G401 (cell line): ENCODE measurements at places on chromosomes 13 and 19. TPM values are rescaled to one million over a fixed set of nuclear protein-coding genes. Genes with fewer than 3 reads are reported as not detected.
A peak's percentile ranks its signal among the peaks of the same experiment; 100 is the strongest.

DNA sequence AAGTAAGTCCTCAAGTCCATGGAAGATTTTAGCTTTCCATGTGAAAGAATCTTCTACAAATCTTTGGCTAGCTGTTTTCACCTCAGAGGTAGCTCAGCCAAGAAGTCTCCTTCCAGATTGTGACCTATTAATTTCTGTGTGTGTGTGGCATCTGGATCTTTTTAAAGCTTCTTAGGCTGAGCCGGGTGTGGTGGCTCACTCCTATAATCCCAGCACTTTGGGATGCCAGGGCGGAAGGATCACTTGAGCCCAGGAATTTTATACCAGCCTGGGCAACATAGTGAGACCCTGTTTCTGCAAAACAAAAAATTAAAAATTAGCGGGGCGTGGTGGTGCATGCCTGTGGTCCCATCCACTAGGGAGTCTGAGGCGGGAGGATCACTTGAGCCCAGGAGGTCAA is 13.4 kb upstream of the SLC44A2 start:
- peak; percentile 26 for DNase-seq

GRCh38 chr13:58963321-58963720 is 1200.4 kb downstream of the DIAPH3 start:
- no peak for DNase-seq

DNA sequence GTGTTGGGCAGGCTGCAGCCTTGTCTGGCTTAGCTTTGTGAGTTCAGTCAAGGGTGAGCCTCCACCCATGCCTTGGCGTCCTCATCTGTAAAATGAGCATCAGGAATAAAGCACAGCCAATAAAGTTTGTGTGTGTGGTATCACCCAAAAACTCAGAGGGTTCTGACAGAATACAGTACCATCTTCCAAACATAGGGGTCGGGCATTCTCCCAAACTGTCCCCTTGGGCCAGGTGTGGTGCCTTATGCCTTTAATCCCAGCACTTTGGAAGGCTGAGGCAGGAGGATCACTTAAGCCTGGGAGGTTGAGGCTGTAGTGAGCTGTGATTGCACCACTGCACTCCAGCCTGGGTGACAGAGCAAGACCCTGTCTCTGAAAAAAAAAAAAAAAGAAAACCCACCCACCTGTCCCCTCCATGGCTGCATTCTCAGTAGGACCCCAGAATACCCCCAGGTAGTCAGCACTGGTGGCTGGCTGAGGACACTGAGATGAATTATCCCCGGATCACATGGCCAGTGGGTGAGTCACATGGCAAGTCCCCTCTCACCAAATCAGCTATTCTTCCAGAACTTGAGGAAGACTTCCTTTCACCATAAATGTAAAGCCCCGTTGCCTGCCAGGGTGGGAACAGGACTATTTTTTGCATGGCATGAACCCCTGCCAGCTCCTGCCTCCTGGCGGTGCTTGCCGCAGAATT is 18.6 kb downstream of the POP4 start:
- DNase-seq = no peak

AP2S1 gene
- total RNA-seq = 227 and 256 TPM in 2 replicates

CEACAM20 gene
- total RNA-seq = not detected in 2 replicates

NLRP7 gene
- total RNA-seq = not detected in 2 replicates

- DNase-seq = no peak
Measured at GRCh38 chr13:47917022-47917574, 84.0 kb downstream of the SUCLA2 start.

DNA sequence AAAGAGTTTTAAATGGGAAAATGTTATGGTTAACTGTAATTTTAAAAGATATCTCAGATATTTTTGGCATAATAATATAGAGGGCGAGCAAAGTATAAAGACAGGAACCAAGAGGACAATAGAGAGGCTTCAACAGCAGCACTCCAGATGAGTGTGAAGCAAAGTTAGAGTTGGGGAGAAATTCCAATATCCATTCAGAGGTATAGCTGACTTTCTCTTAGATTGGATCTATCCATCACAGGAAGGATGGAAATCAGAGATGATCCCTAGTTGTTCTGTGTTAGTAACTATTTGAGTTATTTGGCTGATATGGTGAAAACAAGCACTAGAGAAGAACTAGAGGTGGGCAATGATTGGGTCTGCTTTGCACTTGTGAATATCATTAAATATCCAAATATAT is 786.0 kb upstream of the KLHL1 start:
- DNase-seq = no peak

DNA sequence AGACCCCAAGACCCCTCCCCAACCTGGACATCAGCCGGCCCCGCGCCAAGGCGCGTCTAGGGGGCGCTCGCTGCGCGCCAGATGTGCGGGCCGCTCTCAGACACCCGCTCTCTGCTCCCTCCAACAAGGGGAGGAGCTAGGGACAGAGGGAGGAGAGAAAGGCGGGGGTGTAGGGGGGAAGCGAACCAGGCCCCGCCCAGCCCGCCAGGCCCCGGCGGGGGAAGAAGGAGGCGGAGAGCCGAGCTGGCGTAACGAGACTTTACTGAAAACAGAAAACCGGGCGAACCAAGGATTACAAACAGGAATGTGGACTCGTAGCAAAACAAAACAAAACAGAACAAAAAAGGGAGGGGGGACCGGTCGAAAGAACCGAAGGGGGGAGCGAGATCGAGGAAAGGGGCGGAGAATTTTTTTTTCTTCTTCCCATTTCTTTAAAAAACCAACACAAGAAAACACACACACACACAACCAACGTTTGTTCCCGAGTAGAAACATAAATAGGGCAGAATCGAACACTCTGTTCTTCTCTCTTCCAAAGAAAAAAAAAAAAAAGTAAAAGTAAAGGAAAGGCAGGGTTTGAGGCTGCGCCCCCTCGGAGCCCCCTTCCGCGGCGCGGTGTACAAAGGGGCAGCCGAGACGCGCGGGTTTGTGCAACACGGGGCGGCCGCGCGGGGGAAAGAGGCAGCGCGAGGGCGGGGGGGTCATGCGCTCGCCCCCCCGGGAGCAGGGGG is 1.7 kb downstream of the JUND start:
- peak; percentile 90 for DNase-seq

DNA sequence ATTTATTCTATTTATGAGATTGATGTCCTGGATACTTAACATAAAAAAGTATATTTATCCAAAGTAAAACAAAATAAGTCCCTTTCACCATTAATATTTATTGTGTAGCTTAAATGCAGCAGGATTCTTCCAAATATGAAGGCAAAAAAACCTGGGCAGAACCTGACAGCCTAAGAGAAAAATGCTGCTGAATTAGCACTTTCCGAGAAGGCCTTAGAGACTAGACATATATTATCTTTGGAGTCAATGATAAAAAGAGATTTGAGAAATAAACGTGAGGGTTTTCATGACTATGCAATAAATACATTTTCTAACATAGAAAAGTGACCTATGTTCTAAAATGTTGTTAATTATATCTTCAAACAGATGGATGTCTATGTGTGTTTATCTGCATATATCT is 566.9 kb downstream of the PCDH9 start:
- no peak for DNase-seq

DNA sequence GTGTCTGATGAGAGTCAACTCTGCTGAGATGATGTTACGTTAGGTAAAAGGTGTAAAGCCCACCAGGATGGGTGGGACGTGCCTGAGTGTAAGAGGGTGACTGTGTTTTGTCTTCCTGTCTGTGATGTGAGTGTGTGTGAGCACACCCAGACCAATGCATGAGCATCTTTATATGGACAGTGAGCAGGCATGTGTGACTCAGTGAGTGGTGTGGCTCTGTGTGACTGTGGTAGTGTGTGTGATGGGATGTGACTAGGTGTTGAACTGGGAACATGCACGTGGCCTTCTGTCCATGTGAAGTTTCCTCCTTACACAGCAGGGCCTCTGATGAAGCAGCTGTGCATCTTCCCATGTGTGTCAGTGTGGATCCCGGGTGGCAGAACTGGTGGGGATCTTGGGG is 17.8 kb upstream of the LGALS16 start:
- no peak for DNase-seq

DNA sequence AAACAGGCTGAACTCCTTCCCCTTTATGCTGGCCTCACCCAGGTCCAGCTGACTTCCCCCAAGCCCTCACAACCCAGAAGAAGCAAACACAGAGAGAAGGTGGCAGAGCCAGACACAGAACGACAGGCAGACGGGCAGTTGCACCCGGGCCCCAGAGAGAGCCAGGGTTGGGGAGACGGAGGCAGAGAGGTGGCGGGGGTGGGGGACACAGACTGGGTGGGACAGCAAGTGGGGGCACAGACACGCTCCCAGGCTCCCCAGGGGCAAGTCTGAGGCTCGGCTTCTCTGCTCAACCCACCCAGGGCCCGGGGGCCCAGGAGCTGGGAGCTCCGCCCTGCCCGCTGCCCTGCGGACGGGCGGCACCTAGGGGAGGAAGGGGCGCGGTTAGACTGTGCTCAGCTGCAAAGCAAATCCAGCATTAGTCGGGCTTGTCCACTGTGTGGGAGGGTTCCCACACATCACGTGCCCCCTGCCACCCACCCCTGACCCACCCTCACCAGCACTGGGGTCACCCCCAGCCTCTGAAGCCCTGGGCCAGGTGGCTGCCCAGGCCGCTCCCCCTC is 31.3 kb upstream of the ASF1B start:
- no peak for DNase-seq

GRCh38 chr13:59480396-59481259 is 683.1 kb downstream of the DIAPH3 start:
- DNase-seq = no peak

GRCh38 chr19:54336893-54337857 is 1.8 kb downstream of the LILRA4 start:
- no peak for DNase-seq

- no peak for DNase-seq
Measured at GRCh38 chr19:4379383-4380253, 20.7 kb downstream of the SH3GL1 start.

GRCh38 chr19:7730286-7731217 is 1.4 kb downstream of the CLEC4G start:
- no peak for DNase-seq

DNA sequence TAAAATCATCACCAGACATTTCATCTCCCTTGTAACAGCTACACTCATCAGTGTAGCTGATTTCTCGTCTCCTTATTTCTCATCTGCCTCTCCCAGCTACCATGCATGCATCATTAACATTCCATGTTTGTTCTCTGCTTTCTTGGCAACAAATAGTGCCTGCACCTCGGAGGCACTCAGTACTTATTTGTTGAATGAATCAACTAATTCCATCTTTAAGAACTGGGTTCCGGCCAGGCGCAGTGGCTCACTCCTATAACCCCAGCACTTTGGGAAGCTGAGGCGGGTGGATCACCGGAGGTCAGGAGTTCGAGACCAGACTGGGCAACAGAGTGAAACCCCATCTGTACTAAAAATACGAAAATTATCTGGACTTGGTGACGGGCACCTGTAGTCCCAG is 63.9 kb upstream of the GTF3A start:
- DNase-seq = no peak

DNA sequence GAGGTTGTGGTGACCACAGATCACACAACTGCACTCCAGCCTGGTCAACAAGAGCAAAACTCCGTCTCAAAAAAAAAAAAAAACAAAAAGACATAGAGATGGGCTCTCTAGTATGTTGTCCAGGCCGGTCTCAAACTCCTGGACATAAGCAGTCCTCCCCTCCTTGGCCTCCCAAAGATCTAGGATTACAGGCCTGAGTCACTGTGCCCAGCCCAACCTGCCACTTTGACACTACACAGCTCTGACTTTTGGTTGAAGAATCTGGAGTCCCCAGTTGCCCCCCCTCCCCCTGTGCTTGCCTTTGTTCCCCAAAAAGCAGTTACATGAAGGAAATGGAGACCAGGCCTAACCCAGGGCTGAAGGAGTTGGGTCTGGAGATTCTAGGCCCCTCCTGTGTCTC is 12.9 kb downstream of the CARM1 start:
- DNase-seq = no peak

GRCh38 chr19:10998045-10998533 is 37.3 kb downstream of the SMARCA4 start:
- no peak for DNase-seq

ZNF616 gene
- total RNA-seq = 6.3 and 8.6 TPM in 2 replicates

ZNF98 gene
- total RNA-seq = not detected in 2 replicates

- no peak for DNase-seq
Measured at GRCh38 chr13:46665248-46665632, 112.3 kb downstream of the LRCH1 start.

STOML3 gene
- not detected in 2 replicates for total RNA-seq

OR7D2 gene
- total RNA-seq = not detected in 2 replicates

DNA sequence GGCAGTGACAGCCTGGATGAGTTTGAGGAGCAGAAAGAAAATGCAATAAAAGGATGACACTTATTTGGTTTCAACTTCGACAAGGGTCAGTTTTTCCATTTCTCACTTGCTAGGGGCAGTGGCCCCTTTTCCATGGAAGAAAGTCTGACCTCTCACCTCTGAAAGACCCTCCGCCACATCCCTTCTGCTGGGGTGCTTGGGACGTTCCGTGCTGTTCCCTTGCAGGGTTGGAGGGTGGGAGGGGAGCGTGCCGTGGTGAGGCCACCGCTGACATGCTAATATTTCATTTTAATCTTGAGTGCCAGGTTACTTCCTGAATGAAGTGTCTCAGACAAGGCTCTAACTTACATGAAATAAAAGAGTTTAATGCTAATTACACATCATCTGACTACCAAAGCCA is 5.2 kb upstream of the ZNF536 start:
- no peak for DNase-seq

- DNase-seq = no peak
Measured at GRCh38 chr13:104085611-104086010, 1019.4 kb upstream of the SLC10A2 start.

GRCh38 chr13:40770609-40770933 is 419 bp downstream of the MRPS31 start:
- DNase-seq = no peak

GRCh38 chr13:74278901-74279300 is 144.7 kb upstream of the KLF12 start:
- DNase-seq = no peak

GRCh38 chr13:41700790-41701310 is 243.5 kb downstream of the RGCC start:
- peak; percentile 49 for DNase-seq

KISS1R gene
- 1.8 and 1.9 TPM in 2 replicates for total RNA-seq

GRCh38 chr19:51702103-51702824 is 9.1 kb downstream of the SPACA6 start:
- peak; percentile 62 for DNase-seq

UBE2L5 gene
- total RNA-seq = not detected in 2 replicates

RDH8 gene
- not detected in 2 replicates for total RNA-seq

METTL21C gene
- total RNA-seq = not detected in 2 replicates

- no peak for DNase-seq
Measured at GRCh38 chr19:35845215-35846037, 6.9 kb downstream of the NPHS1 start.

GRCh38 chr13:81888855-81889254 is 1547.9 kb upstream of the SPRY2 start:
- no peak for DNase-seq

DNA sequence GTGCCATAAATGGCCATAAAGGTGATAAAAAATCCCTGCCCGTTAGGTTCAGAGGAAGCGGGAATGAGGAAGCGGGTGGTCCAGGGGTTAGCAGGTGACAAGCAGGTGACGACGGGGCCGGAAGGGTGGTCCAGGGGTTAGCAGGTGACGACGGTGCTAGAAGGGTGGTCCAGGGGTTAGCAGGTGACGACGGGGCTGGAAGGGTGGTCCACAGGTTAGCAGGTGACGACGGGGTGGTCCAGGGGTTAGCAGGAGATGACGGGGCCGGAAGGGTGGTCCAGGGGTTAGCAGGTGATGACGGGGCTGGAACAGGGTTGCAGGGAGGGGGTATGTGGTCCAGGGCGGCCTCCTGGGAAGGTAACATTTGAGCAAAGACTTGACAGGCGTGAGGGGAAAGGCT is 6.3 kb downstream of the PRSS57 start:
- no peak for DNase-seq

MBD3L2 gene
- 2.3 and 9.6 TPM in 2 replicates for total RNA-seq

SMIM24 gene
- total RNA-seq = 0.24 TPM in 1 of 2 replicates, not detected in the other
